ENCODE measurements at places on chromosomes 6 and 20.

DNA sequence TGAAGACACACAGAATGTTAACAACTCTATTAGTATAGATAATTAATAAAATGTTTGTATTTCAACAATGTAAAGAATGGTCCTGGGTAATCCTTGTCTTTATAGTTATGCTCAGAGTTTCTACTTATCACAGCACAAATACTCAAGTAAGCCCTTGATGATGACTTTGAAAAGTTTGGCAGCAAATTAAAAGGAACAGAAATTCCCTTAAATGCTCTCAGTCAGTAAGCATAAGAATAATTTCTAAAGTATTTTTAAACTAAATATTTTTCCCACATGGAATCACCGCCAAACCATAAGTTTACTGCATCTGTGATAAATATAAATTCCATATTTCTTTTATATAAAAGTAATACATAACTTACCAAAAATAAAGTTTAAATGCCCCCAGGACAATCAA is 96.1 kb downstream of the COL12A1 start:
- no peak for DNase-seq

DNA sequence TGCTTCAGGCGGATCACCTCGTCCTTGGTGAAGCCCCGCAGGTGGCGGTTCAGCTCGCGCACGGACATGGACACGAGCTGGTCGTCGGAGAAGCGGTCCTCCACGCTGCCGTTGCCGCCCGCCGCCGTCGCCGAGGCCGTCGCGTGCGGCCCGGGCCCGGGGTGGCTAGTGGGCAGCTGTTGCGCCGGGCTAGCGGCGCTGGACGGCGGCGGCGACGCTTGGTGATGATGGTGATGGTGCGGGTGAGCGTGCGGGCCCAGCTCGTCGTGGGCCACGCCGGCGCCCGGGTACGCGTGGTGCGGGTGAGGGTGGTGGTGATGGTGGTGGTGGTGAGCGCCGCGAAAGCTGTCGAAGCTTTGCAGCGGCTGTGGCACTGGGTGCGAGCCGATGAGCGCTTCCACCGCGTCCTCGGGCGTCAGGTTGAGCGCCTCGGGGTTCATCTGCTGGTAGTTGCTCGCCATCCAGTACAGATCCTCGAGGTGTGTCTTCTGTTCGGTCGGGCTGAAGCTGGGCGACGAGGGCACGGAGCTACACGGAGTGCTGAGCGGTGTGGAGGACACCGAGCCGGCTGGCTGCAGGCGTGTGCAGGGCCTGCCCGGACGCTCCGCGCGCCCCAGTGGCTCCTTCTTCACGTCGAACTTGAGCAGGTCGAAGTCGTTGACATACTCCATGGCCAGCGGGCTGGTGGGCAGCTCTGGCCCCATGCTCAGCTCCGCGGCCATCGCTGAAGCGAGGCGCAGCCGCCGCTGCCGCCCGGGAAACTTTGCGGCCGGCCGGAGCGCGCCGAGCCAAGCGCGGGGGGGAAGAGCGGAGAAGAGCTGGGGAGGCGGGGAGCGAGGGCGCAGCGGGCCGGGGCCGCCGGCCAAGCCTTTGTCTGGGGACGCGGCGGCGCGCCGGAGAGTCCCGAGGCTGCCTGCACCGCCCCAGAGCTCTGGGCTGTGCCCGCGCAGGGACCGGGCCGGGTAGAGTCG is 622 bp downstream of the MAFB start:
- no peak for DNase-seq

- DNase-seq, result no peak
Observed at GRCh38 chr6:7532821-7533220, 8.7 kb upstream of the DSP start.

- DNase-seq, result no peak
Observed at GRCh38 chr6:10690651-10691445, 3.6 kb downstream of the C6orf52 start.

DNA sequence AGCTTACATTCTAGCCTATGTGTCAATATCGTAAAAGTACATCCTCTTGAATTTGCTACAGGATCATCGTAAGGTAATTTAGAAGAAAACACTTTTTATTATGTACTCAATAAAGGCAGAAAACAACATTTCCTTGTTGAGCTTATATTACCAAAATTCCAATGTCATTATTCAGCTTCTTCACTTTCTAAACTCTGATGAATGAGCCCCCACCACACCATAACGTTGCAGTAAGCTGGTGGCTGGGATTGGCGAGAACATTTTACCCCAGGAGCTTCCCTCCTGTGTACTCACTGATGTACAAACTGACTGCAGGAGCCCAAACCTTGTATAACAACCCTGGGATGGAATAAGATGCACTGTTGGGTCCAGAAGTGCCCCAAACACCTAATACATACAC is 238.1 kb upstream of the MARCKS start:
- DNase-seq, result no peak

DNA sequence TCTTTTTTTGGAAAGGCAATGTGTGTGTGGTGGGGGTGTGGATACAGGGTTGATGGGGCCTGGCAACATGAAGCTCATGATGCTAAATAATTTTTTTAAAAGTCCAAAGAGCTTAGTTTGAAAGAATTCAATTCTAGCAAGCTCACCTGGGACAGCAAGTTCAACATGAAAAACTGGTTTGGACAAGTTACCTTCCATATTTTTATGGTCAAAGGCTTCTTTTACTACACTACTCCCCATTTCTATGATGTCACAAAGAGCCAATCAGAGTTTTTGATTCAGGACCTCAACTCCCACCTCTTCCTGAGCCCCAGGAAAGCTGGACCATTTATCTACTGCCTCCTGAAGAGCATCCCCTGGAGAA is 66.1 kb upstream of the CTNNBL1 start:
- DNase-seq, result no peak

- no peak for DNase-seq
Observed at GRCh38 chr6:68572525-68572924, 62.6 kb upstream of the ADGRB3 start.

GRCh38 chr20:4483486-4483885 is 238.2 kb upstream of the PRND start:
- no peak for DNase-seq

DNA sequence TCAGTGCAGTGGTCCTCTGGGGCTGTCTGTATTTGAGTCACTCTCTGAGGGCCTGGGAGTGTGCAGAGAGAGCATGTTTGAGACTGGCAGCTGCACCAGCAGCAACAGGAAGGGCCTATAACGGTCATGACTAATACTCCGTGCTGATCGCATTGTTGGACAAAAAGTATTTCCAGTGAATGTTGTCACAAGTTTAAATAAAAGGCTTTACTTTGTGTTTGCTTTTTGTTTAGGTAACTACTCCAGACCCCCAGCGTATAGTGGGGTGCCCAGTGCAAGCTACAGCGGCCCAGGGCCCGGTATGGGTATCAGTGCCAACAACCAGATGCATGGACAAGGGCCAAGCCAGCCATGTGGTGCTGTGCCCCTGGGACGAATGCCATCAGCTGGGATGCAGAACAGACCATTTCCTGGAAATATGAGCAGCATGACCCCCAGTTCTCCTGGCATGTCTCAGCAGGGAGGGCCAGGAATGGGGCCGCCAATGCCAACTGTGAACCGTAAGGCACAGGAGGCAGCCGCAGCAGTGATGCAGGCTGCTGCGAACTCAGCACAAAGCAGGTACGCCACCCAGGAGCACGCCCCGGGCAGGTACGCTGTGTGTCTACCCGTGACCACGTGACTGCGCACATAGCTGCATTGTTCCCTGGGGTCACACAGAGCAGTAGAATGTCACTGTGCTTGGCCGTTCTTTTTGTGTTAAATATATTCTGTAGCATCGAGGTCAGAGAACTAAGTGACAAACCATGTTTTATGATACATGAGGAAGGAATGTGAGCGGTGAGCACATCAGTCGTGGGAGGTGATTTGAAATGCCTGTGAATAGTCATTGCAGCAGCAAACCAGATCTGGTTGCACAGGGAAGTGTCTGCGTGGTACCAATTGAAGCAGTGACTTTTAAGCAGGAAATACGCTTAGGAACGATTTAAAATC is 174.7 kb downstream of the TMEM242 start:
- DNase-seq, result no peak

- no peak for DNase-seq
Observed at GRCh38 chr20:44908987-44909871, 631 bp upstream of the PABPC1L start.

GRCh38 chr6:159104931-159105330 is 60.1 kb upstream of the TAGAP start:
- no peak for DNase-seq

GRCh38 chr20:61422636-61423425 is 170.8 kb downstream of the CDH4 start:
- no peak for DNase-seq

DNA sequence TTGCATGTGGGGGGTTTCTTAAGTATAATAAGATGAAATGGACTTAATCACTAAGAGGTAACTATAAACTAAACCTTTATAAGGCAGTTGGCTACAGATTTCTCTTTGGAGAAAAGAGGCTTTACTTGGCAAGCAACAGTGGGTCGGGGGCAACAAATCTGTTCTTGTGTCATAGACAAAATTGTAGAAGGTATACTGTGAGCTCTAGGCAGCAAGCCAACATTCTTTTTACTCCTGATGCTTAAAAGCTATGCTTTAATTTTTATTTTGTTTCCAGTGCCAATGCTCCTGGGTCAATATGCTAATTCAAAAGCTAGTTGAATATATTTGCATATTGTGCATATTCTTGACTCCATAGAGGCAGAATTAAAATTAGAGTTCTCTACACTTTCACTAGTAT is 495.4 kb downstream of the BTBD3 start:
- DNase-seq, result no peak

GRCh38 chr6:31493875-31494694 is 3.9 kb upstream of the MICB start:
- no peak for DNase-seq

- no peak for DNase-seq
Observed at GRCh38 chr6:134816300-134816699, 133.6 kb downstream of the ALDH8A1 start.

GRCh38 chr6:31879901-31880300 is 1.1 kb upstream of the SLC44A4 start:
- no peak for DNase-seq

DNA sequence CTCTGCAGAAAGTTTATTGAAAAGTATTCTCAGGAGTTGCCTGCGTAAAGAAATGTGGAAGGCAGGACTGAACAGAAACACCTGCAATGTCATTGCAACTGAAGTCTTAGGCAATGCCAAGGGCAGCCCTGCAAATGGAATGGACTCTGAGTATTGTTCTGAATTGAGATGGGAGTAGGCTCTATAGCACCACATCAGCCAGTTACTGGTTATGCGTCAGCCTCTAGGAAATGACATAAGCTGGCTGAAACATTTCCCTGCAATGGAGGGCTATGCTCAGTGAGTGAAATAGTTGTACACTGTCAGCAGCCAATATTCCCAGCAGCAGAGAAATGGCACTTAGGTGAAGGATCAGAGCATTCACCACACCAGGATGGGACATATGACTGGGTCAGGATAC is 13.8 kb upstream of the GJE1 start:
- DNase-seq, result no peak

GRCh38 chr6:148578837-148579565 is 167.8 kb upstream of the UST start:
- no peak for DNase-seq

GRCh38 chr6:13581700-13582229 is 7.4 kb downstream of the SIRT5 start:
- no peak for DNase-seq

DNA sequence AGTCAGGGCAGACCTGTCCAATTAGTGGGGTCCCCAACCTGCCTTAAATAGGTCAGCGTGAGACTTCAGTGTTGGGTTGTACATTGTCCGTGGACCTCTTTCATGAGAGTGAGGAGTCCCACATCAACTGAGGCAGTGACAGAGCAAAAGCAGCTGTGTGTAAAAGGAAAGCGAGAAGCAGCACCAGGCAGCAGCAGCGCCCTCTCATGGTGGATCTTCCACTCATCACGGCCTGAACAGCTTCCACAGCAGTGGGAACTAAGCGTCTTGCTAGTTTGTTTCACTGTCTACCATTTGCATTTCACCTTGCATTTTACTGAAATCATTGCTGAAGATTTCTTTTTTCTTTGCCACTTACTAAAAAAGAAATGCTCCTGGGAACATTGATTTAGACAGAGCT is 333.8 kb downstream of the PKHD1 start:
- DNase-seq, result no peak

GRCh38 chr6:122663981-122664380 is 53.8 kb downstream of the PKIB start:
- no peak for DNase-seq

GRCh38 chr6:37319856-37320480 is 33.8 kb upstream of the RNF8 start:
- DNase-seq, result no peak

- DNase-seq, result no peak
Observed at GRCh38 chr20:3797592-3798372, 1.7 kb downstream of the CDC25B start.

- DNase-seq, result no peak
Observed at GRCh38 chr20:10802236-10802635, 128.4 kb upstream of the JAG1 start.

- DNase-seq, result no peak
Observed at GRCh38 chr6:16840725-16841124, 79.5 kb upstream of the ATXN1 start.

- no peak for DNase-seq
Observed at GRCh38 chr6:32073101-32073500, 34.9 kb downstream of the CYP21A2 start.

DNA sequence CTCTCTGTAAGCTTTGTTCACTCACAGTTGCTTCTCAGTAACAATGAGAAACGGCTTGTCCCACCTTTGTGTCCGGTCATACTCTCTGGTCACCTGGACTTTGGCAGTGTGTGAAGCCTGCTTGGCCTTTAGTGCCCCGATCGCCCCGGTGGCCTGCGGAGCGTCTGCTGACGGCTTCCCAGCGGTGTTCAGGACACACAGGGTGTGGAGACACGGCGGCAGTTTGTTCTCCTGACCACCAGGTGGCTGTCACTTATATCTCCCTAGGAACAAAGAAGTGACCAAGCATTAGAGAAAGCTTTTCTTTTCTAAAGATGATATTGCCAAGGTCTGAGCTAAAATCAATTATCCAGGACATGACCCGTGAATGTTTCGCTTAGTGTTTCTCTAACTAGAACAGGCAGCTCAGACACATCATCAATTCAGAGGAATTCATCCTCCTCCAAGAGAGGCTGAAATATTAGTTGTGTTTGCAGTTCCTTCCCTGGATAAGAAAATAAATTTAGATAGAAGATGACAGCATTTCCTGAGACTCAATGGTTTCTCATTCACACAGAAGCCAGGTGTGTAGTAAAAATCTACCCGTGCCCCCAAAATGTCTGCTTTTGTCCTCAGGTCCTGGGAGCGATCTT is 167.4 kb upstream of the THBS2 start:
- DNase-seq, result no peak

GRCh38 chr20:3995749-3996320 is 19.5 kb downstream of the RNF24 start:
- no peak for DNase-seq
